CD4-positive, CD25-positive, alpha-beta regulatory T cell (primary cell): ENCODE measurements at places on chromosomes 5 and 9.

DNA sequence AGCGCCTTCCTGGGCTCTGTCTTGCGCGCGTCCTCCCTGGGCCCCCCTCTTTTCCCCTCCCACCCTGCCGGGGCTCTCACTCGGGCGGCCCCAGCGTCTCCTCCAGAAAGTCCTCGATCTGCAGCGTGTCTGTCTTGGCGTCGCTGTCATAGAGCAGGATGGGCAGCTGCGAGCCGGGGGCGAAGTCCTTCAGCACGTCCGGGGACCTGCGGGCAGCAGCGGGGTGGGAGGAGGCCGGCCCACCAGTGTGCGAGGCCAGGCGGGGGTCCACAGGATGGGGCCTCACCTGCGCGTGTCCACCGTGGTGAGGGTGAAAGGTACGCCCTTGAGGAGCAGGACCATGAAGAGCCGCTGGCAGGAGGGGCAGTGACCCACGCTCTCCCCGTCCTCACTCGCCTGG lies 1.0 kb downstream of the CLIC3 start:
- DNase-seq: no peak

DNA sequence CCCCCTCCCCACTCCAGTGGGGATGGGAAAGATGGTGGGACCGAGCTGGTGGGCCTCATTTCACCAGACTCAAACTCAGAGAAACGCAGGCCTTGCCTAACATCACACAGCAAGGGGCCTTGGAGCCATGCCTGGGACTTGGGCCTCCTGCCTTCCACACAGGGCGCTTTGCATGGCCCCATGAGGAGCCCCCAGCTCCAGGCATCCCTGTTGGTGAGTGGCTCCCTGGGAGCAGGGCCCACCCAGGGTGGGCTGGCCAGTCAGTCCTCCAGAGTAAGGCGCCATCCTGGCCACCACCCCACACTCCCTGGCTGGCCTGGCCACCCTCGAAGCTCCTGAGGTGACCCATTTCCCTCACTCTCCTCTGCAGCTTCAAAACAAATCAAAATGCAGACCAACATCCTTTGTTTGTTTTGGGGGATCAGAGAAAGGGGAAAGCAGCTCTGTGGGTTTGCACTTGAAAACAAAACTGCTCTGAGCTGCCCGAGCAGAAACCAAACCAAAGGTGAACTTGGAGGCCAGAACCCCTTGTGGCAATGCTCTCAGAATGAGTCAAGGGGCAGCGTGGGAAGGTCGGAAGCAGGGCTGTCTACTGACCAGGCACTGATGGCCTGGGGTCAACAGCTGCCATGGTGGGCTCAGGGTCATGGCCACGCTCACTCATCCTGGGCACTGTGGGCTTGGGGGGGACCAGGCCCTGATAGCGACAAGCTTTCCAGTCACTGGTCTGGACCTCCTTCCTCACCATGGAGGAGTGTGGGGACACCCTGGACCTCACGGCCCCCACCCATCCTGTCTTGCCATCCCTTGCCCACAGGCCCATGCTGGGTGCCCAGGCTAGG lies 37.0 kb upstream of the VDAC1 start:
- DNase-seq: no peak

DNA sequence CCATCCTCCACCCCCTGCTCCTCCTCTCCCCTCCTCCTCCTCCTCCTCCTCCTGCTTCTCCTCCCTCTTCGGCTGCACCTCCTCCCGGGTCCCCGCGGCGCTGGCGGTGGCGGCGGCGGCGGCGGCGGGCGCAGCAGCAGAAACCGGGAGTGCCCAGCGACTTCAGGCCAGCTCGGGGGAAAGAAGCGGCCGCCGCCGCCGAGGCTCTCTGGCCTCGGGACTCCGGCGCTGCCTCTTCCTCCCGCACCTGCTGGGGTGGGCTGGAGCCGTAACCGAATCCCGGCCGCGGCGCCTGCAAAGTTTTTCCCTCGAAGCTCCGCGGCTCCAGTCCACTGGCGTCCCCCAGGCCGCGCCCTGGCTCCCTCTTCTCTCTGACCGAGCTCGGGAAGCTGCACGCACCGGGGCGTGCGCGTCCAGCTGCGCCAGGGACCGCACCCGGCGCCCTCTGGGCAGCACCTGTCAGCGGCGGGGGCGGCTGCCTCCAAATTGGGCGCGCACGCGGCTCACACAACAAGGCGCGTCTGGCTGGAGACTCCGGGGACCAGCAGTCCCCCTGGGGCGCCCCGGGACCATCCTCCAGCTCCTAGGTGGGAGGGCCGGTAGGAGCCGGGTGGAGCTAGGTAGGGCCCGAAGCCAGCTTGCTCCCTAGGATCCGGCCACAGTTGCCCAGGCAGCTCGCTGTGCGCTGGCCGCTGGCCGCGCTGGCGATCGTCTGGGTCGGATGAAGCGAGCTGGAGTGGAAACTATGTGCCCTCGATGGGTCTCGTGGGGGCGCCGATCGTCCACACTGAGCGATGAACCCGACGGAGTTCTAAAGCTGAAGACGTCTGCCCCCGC lies at the start of gene MCTP1:
Gene MCTP1 (minus strand): TSS at position 523 of the 837 bp plus-strand sequence.
- peak; percentile 2 for DNase-seq

- DNase-seq: no peak
Observed at GRCh38 chr9:77809552-77809951, 161.4 kb upstream of the GNA14 start.

- peak; percentile 31 for DNase-seq
Observed at GRCh38 chr9:134059661-134060395, 8.0 kb downstream of the BRD3 start.

DNA sequence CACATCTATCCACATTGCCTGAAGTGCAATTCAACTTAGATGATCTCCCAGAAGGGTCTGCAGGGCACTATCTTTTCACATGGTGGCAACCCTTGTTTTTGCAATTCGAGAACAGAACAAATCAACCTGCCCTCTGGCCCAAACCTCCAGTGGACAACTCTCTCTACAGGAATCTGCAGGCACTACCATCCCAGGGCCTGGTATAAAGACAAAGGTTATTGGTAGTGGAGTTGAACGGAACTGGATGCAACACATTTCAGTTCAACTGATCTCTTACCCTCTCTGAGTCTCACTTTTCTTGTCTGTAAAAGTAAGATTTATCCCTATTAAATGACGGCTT lies 153.2 kb upstream of the EGFLAM start:
- DNase-seq: no peak

DNA sequence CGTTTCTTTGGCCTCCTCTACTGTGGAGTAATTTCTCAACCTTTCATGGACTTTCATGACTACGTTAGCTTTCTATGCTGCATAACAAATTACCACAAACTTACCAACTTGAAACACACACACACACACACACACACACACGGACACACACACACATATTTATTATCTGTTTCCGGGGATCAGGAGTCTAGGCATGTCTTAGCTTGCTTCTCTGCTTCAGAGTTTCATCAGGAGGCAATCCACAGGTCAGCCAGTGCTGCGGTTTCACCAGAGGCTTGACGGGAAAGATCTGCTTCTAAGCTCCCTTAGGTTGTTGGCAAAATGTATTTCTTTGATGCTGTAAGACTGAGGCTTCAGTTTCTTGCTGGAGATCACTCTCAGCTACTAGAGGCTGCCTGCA lies 59.0 kb upstream of the C9orf72 start:
- no peak for DNase-seq

- no peak for DNase-seq
Observed at GRCh38 chr5:36637516-36637915, 31.1 kb downstream of the SLC1A3 start.

DNA sequence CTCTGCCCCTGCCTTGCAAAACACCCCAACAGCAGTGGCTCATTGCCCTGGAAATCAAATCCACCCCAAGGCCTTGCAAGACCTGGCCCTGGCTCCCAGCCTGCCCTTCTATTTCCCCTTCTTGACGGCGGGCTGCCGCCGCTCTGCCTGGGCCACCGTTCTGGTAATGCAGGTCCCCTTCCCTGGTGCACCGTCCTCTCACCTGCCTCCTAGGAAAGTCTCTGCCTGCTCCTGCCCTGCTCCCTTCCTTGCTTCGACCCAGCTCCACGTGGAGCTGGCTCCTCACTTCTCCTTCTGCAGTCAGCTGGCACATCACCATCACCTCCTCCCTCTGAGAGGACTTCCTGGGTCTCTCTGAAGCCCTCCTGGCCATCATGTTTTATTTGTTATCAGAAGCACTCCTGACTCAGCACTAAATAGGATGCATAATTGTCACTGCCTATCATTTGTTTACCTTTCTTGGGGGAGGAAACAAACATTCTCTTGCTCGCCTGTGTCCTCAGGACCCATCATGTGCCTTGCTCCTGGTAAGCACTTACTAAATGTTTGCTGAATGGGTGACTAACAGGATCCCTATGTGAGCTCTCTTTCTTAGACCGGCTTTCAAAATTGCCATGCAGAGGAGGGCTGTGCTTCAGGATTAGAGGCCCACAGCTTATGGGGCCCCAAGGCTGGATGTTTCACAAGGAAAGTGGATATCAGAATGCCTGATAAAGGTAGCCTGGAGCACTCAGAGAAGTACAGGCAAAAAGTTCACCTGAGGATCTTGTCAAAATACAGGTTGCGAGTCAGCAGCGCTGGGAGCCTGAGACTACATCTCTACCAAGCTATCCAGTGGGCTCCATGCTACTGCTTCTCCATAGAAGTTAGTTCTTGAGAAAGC lies 19.6 kb upstream of the C5orf47 start:
- DNase-seq: no peak

DNA sequence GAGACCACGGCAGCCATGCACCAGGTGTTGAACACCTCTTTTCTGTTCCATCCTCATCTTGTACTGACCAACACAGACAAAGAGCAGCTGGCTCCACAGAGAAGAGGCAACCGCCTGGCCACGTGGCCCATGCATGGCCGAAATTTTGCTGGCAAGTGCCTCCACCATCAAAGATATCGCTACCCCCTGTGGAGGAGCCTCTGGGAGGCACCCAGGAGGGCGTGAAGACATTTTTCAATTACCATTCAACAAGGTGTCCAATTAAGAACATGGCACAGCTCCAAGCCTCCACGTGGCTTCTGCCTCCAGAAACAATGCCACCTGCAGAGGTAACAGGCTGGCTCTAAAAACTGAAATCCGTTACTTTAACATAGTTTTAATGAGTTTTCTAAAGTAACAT lies 54.4 kb upstream of the CKS2 start:
- DNase-seq: no peak

DNA sequence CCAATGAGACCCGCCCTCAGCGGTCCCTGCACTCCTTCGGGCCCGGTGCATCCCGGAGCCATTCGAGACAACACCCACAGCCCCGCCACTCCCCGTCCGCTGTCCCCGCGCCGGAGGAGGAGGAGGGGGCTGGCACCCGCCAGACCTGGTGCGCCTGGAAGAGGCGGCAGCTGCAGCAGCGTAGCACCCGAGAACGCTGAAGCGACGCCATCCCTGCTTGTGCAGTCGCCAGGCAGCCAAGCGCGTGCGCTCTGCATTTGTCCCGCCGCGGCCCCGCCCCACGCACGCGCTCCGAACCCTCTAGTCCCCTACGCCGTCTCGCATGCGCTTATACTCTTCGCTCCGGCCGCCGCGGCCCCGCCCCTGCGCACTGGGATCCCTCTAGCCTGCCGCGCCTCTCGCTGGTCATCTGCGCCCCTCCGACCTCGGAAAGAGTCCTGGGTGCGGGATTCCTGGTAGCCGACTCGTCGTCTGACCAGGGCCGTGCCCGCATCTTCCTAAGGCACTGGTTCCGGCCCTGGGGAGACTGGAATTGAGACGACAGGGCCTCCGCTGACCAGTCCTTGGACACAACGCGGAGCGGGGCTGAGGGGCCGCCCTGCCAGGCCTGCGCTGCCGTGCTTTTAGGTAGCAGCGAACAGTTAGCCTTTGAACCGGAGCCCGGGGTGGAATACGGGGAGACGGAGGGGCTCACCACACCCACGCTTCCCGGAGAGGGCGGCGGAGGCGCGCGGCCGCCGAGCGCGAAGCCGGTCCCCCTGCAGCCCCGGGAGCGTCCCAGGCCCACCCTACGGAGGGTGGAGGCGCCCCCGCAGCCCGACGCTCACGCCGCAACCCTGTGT lies at the start of gene MRNIP:
Gene MRNIP (minus strand): TSS at position 232 of the 842 bp plus-strand sequence. CDS start 21 bp downstream, at position 211.
- DNase-seq: peak; percentile 77

DNA sequence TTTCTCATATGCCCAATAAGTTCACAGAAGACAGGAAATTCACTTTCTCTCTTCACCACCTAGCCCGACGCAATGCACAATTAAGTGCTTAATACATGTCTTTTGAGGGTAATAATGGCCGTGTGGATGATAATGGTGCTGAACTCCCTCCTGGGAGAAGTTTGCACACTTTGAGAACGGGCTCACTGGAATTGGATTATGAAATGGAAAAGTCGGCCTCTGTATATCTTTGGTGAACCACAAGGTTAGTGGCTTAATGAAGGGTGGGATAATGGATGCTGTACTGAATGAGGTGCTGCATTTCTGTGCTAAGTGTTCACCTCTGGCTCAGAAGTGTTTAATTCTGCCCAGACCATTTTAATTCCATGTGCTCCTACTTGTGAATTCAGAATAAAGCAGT lies 207.5 kb downstream of the IRX2 start:
- no peak for DNase-seq

DNA sequence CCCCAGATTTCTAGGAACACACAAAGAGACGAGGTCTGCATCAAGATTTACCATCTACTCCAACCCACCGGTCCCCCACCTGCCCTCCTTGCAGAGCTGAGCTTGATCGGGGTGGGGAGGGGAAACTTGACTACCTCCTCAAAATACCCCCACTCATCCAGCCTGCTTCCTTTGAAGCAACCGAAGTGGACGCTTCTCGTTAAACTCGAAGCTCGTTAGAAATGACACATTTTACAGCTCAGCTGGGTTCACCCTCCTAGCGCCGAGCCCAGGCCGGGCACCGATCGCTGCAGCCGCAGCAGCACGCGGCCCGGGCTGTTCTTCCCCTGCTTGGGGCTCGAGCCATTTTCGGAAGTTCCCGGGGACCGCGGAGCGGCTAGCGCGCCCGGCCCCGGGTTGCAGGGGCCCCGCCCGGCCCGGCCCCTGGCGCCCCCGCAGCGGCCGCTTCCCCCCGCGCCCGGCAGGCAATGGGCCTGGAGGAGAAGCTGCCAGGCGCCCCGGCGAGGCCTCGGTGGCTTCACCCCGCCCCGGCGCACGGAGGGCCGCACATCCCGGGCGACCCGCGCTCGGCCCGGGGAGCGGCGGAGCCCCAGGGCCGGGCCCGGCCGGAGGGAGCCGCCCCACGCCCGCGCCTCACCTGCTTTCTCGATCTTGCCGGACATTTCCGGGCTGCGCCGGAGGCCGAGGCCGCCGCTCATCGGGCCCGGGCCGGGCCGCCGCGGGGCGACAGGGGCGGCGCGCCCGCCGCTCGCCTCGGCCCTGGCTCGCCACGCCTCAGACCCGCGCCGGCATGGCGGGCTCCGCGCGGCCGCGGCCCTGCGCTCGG lies 530 bp downstream of the RAPGEF1 start:
- peak; percentile 55 for DNase-seq

DNA sequence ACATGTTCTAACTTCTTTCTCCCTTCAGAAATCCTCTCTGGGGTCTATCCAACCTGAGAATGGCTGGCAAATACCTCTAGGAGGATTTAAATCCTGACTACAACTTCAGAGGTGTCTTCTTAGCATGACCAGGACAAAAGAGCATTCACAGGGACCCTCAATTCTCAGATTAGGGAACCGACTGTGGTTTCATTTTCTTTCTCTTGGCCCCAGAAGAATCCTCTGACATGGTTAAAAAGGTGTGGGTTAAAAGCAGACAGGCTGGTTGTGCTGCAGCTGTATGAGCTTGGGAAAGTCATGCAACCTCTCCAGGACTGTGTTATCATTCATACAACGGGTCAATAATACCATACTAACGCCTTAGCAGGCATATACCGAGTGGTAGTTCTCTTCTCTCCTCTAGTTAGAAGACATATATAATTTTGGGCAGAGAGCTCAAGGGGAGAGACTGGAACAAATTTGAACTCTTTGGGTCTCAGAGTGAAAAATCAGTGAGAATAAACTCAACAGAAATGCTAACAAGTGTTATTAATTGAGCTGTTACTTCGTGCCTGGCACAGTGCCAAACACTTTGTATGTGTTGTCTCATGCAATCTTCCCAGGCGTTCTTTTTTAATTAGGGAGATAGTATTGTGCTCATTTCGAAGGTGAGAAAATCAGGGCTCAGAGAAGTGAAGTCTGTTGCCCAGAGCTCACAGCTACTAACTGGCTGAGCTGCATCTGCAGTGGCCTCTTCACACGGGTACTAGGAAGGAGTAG lies 35.2 kb downstream of the INSYN2B start:
- DNase-seq: no peak
